CD4-positive, alpha-beta memory T cell (primary cell): ENCODE measurements at places on chromosomes 4 and X.
A peak's percentile ranks its signal among the peaks of the same experiment; 100 is the strongest.

- no peaks in the 10 kb centered on the region for H3K36me3 ChIP-seq
- no peak overlapping the region for H3K27ac ChIP-seq
- no peaks in the 10 kb centered on the region for H3K4me1 ChIP-seq
Observed at GRCh38 chr4:97530676-97531075, 612.6 kb downstream of the STPG2 start.

- no peaks in the 10 kb centered on the region for H3K36me3 ChIP-seq
- no peak for DNase-seq
- H3K27ac ChIP-seq = no peak overlapping the region
- H3K4me3 ChIP-seq = no peak overlapping the region
- no peaks in the 10 kb centered on the region for H3K27me3 ChIP-seq
Observed at GRCh38 chr4:152849350-152849749, 69.6 kb downstream of the ARFIP1 start.

GRCh38 chr4:7095611-7096155, 27.8 kb upstream of the GRPEL1 start:
- no peak for DNase-seq
- no peaks in the 10 kb centered on the region for H3K4me1 ChIP-seq
- no peak overlapping the region for H3K4me3 ChIP-seq
- no peak overlapping the region for H3K27ac ChIP-seq
- H3K27me3 ChIP-seq = no peaks in the 10 kb centered on the region

DNA sequence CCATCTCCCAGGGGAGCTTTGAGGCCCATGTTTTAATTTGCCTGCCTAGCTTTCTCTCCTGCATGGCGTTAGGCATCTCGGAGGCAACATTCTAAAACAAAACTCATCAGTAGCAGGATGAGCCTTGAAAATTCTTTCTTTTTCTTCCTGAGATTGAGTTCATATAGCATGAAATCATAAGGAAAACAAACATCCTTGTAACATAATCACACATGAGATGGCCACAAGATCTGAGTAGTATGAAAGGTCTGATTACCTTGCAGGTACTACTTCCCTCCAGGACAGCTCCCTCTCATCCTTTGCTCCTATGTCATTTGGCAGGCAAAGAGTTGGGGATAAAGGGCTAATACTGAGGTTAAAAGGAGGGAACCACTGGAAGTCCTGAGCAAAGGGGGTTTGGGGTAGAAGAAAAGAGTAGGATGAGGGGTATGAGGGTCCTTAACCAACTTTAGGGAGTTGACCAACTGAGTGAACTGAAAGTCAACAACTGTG, 37.5 kb upstream of the CXCL8 start:
- H3K27me3 ChIP-seq = no peaks in the 10 kb centered on the region
- H3K36me3 ChIP-seq = no peaks in the 10 kb centered on the region
- no peaks in the 10 kb centered on the region for H3K4me1 ChIP-seq
- no peak overlapping the region for H3K4me3 ChIP-seq
- no peak for DNase-seq

- H3K27ac ChIP-seq = no peak overlapping the region
- no peak overlapping the region for H3K4me3 ChIP-seq
- H3K36me3 ChIP-seq = no peaks in the 10 kb centered on the region
- H3K27me3 ChIP-seq = no peaks in the 10 kb centered on the region
Observed at GRCh38 chrX:43557792-43558191, 98.3 kb upstream of the MAOA start.

- no peak for DNase-seq
- no peaks in the 10 kb centered on the region for H3K27me3 ChIP-seq
- no peaks in the 10 kb centered on the region for H3K4me1 ChIP-seq
- no peak overlapping the region for H3K27ac ChIP-seq
- no peaks in the 10 kb centered on the region for H3K36me3 ChIP-seq
Observed at GRCh38 chrX:13265549-13266132, 54.2 kb downstream of the ATXN3L start.

- no peak overlapping the region for H3K4me3 ChIP-seq
- no peaks in the 10 kb centered on the region for H3K27me3 ChIP-seq
- DNase-seq = no peak
- no peaks in the 10 kb centered on the region for H3K36me3 ChIP-seq
- H3K4me1 ChIP-seq = no peaks in the 10 kb centered on the region
- no peak overlapping the region for H3K27ac ChIP-seq
Observed at GRCh38 chr4:69532886-69533506, 37.3 kb upstream of the UGT2B4 start.

- H3K4me3 ChIP-seq = no peak overlapping the region
- H3K27ac ChIP-seq = no peak overlapping the region
- no peaks in the 10 kb centered on the region for H3K4me1 ChIP-seq
Observed at GRCh38 chrX:97065066-97065465, 181.4 kb downstream of the RPA4 start.

GRCh38 chr4:1310796-1311631, 21.3 kb downstream of the MAEA start:
- no peaks in the 10 kb centered on the region for H3K27me3 ChIP-seq
- H3K4me1 ChIP-seq = peaks cover 53% of the 10 kb centered on the region
- peak overlapping the region; percentile 6 for H3K27ac ChIP-seq
- peaks cover 25% of the 10 kb centered on the region for H3K36me3 ChIP-seq
- DNase-seq = peak; percentile 59

GRCh38 chr4:44159991-44160390, 288.6 kb downstream of the KCTD8 start:
- no peak for DNase-seq
- no peaks in the 10 kb centered on the region for H3K27me3 ChIP-seq
- H3K4me1 ChIP-seq = no peaks in the 10 kb centered on the region

GRCh38 chrX:17104433-17104832, 158.0 kb downstream of the REPS2 start:
- H3K27ac ChIP-seq = no peak overlapping the region
- no peak overlapping the region for H3K4me3 ChIP-seq
- DNase-seq = no peak
- no peaks in the 10 kb centered on the region for H3K36me3 ChIP-seq
- H3K27me3 ChIP-seq = no peaks in the 10 kb centered on the region

DNA sequence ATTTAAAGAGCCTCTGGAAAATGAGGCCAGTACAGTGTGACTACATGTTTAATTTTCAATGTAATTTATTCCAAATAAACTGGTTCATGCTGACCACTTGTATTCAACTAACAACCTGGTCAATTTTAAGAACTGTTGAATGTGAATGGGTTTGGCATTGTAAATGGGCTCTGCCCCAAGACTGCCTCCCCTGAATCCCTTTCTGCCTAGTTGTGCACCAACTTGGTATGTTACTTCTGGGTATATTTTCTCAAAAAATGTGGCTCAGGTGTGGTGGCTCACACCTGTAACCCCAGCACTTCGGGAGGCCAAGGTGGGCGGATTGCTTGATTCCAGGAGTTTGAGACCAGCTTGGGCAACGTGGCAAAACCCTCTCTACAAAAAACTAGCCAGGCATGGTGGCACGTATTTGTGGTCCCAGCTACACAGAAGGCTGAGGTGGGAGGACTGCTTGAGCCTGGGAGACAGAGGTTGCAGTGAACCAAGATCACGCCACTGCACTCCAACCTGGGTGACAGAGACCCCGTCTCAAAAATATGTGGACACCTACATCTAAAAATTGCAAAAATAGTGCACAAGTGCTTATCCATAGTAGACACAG, 7.2 kb downstream of the RPL9 start:
- DNase-seq = no peak
- peaks cover 48% of the 10 kb centered on the region for H3K36me3 ChIP-seq

- no peaks in the 10 kb centered on the region for H3K27me3 ChIP-seq
- H3K36me3 ChIP-seq = no peaks in the 10 kb centered on the region
- H3K27ac ChIP-seq = no peak overlapping the region
- H3K4me1 ChIP-seq = no peaks in the 10 kb centered on the region
Observed at GRCh38 chrX:14598330-14598729, 69.0 kb downstream of the GLRA2 start.

DNA sequence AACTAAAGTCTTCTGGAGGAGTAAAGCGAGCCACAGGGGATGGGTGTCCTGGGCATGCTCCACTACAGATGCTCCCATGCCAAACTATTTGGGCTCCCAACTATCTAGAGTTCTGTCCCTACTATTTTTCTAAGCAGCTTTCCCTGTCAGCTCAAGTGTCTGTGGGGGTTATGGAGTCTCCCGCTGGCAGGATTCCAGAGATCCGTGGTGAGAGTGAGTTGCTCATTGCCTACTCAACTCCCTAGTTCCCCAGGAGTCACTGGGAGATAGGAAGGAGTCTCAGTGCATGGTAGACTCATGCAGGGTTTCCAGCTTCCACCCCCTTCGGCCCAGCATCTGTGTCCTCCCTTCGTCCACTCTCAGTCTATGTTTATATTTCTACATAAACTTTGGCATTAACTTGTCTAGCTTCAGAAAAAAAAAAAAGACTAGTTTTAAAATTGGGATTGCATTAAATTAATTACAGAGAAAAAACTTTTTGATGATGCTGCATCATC, 55.1 kb upstream of the INPP4B start:
- H3K36me3 ChIP-seq = no peaks in the 10 kb centered on the region
- no peak for DNase-seq
- H3K27me3 ChIP-seq = no peaks in the 10 kb centered on the region

DNA sequence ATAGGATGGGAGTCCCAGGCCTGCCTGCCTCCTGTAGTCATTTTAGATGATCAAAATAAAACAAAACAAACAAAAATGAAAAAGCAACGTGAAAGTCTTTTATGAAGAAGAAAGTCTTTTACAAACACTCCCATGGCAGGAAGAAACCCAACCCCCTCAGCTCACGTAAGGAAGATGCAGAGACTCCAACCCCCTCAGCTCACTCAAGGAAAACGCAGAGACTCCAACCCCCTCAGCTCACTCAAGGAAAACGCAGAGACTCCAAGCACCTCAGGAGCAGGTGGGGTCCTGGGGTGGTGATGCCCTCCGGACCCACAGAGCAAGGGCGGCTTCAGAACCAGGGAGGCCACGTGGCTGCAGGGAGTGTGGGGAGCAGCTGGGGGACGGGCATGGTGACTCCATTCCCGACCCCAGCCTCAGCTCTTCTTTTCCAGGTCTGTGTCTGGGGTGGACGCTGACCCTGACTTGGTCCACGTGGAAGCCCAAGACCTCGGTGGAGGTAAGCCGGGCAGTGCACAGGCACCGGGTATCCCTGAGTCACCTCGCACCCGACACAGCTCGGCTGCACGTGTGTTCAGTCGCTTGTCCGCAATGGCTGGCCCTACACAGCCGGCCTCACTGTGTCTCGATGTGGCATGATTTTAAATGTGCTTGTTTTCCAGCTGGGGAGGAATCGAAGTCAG, 226.5 kb upstream of the PSAPL1 start:
- H3K4me1 ChIP-seq = no peaks in the 10 kb centered on the region
- no peaks in the 10 kb centered on the region for H3K27me3 ChIP-seq
- DNase-seq = no peak
- no peaks in the 10 kb centered on the region for H3K36me3 ChIP-seq

DNA sequence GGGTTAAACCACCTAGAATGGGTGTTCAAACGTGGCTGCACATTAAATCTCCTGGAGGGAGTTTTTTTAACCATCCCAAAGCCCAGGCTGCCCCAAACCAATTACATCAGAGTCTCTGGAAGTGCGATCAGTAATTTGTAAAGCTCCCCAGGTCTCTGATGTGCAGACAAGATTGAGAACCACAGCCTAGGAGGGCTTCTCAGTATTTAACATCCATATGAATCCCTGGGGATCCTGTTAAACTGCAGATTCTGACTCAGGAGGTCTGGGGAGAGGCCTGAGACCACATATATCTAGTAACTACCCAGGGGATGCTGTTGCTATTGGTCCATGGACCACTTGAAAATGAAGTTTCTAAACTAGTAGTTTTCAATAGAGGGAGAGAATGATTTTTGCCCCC, 42.6 kb downstream of the SMPX start:
- H3K36me3 ChIP-seq = no peaks in the 10 kb centered on the region
- no peak overlapping the region for H3K27ac ChIP-seq
- DNase-seq = no peak
- H3K4me1 ChIP-seq = no peaks in the 10 kb centered on the region
- H3K4me3 ChIP-seq = no peak overlapping the region

DNA sequence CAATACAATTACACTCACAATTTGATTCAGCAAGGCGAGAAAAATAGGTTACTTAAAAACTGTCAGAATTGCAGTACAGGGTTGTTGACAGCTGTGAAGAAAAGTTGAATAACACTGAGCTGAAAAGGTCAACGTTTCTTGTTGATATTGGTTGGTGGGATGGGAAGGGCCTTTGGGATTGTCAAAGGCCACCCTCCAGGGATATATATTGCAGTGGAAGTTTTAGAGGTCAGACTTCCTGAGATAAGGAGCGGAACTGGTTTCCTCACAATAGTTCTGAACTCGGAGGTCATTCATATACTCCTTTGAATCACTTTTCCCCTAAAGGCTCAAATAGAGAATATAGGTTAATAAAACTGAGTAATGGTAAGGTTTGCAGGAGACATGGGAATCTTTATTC, 417.2 kb downstream of the RAPGEF2 start:
- H3K27ac ChIP-seq = no peak overlapping the region
- H3K36me3 ChIP-seq = no peaks in the 10 kb centered on the region
- DNase-seq = no peak
- no peak overlapping the region for H3K4me3 ChIP-seq
- H3K27me3 ChIP-seq = no peaks in the 10 kb centered on the region

DNA sequence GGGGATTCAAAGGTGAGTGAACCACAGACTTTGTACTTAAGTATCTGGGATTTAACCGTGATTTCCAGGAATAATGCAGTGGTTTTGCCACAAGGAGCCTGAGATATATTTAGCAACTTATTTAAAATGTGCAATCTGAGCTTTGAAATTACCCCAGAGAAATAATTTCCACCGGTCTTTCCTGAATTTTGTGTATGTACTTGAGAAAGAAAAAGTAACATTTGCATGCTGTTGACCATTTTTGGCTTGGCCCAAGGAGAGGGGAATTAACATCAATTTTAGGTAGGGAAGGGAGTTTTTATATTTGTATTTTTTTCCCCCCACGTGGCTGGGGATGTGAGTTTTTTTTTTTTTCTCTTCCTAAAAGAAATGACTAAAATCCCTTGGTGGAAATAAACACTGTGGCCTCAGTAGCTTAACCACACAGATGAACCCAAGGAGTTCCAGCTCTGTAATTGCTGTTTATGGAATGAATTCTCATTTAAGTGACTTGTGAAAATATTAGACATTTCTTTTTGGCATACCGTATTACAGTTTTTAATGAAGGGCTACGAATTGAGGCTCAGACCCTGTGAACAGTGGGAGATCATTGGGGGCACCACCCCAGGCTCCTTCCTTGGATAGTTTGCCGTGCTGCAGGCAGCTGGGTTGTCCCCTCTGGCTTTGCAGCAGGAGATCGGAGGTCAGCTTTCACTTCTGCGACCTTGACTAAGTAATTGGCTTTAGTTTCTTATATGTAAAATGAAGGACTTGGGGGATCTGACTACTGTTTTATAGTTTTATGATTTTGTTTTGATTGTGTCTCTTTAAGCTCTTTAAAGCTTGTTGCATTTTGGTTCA, 116.1 kb downstream of the ARHGAP10 start:
- H3K4me3 ChIP-seq = no peak overlapping the region
- no peaks in the 10 kb centered on the region for H3K36me3 ChIP-seq
- DNase-seq = no peak
- H3K27ac ChIP-seq = no peak overlapping the region
- peaks cover 13% of the 10 kb centered on the region for H3K4me1 ChIP-seq

DNA sequence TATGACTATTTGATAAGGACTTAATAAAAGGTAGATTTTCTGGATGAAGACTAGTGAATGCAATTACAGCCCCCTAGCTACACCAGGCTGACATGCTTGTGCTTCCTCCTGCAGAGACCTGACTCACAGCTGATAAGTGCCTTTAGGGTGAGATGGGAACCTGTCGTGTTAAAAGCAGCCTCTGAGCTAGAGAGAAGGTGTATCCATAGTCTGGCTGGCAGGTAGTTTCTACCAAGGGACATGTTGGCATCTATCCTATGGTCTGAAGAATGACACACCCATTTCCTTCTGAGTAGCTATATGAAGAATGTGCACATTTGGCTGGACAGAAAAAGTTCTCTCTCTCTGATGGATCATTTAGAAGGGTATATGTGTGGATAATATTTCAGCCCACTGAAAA, 64.1 kb downstream of the PARM1 start:
- H3K4me3 ChIP-seq = no peak overlapping the region
- H3K36me3 ChIP-seq = no peaks in the 10 kb centered on the region
- no peak overlapping the region for H3K27ac ChIP-seq
- no peak for DNase-seq
- H3K27me3 ChIP-seq = no peaks in the 10 kb centered on the region
